ENCODE measurements at places on chromosomes 6 and 20. TPM values are rescaled to one million over a fixed set of nuclear protein-coding genes. Genes with fewer than 3 reads are reported as not detected.

SOX18 gene
- total RNA-seq = 0.16 TPM

RSPO3 gene
- 13.6 TPM for total RNA-seq

PNISR gene
- 80.3 TPM for total RNA-seq

SEMG1 gene
- not detected for total RNA-seq

HCRTR2 gene
- total RNA-seq = not detected

PPP2R5D gene
- 41.2 TPM for total RNA-seq

TDRD6 gene
- total RNA-seq = 0.12 TPM

MOXD1 gene
- 75.3 TPM for total RNA-seq

ARFGEF3 gene
- 1.5 TPM for total RNA-seq

ESF1 gene
- 9.2 TPM for total RNA-seq

ASF1A gene
- total RNA-seq = 10.3 TPM
